Kasumi-1 (cell line): ENCODE measurements at places on chromosomes 12 and 14.

- no peak for DNase-seq
These were observed 36.2 kb downstream of the OAS2 start for GRCh38 chr12:113014565-113014964.

DNA sequence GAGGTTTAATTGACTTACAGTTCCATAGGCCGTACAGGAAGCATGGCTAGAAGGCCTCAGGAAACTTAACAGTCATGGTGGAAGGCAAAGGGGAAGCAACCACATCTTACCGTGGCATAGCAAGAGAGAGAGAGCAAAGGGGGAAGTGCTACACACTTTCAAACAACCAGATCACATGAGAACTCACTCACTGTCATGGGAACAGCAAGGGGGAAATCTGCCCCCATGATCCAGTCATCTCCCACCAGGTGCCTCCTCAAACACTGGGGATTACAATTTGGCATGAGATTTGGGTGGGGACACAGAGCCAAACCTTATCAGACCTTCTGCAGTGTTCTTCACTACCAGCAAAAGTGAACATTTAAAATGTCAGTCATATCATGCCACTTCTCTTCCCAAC, 58.9 kb downstream of the USP15 start:
- DNase-seq, result peak; percentile 82

DNA sequence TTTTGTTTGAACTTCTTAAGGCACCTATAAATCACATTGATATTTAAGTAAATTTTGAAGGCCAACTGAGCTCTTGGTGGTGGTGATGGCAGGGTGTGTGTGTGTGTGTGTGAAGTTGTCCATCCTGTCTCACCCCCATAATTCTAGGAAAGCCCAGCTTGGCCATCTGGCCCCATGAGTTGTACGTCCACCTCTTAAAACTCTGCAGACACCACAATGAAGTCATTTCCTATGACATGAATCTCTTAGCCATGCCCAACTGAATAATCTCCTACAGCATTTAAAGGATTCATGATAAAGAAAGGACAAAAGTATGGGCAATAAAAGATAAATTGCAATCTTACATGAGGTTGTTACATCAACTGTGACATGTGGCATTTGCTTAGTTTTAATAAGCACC, 123.4 kb downstream of the TTC7B start:
- DNase-seq, result no peak

GRCh38 chr12:9643266-9643660, 26.2 kb upstream of the CLEC2D start:
- DNase-seq, result no peak
